CD4-positive, alpha-beta T cell treated with Interleukin-21 for 1 hour (primary cell): ENCODE measurements at places on chromosomes 4 and X.

GRCh38 chr4:95532305-95532704 is 16.5 kb downstream of the UNC5C start:
- DNase-seq = no peak

- no peak for DNase-seq
These were observed 597.2 kb upstream of the GRIA3 start for GRCh38 chrX:122586831-122587230.

DNA sequence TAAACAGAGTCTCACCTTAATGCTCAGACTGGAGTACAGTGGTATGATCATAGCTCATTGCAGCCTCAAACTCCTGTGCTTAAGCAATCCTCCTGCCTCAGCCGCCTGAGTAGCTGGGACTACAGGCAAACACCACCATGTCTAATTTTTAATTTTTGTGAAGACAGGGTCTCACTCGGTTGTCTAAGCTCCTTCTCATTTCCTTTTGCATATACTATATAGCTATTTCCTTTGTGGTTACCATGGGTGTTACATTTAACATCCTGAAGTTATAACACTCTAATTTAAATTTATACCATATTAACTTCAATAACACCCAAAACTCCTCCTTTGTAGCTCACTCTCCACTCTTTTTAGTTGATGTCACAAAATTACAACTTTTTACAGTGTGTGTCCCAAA is 114.3 kb downstream of the DCK start:
- peak; percentile 45 for DNase-seq

DNA sequence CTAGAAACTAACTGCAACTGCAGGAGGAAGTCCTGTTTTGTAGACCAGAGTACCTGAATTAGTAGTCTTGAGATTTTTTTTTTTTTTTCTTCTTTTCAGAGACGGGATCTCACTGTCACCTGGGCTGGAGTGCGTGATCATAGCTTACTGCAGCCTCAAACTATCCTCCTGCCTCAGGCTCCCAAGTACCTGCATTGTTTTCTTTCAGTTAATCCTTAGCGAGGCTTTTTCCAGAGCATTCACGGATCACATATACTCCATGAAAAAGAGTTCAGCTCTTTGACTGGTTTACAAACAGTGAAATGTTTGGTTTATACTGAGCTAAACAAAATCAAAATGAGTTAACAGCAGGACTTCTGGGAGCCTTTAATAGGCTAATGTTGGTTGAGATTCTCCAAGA is 45.8 kb downstream of the KLHL15 start:
- DNase-seq = no peak

- DNase-seq = no peak
These were observed 431.2 kb downstream of the DMD start for GRCh38 chrX:32780109-32780508.

- no peak for DNase-seq
These were observed 248.8 kb downstream of the PRDM5 start for GRCh38 chr4:120673696-120674095.

DNA sequence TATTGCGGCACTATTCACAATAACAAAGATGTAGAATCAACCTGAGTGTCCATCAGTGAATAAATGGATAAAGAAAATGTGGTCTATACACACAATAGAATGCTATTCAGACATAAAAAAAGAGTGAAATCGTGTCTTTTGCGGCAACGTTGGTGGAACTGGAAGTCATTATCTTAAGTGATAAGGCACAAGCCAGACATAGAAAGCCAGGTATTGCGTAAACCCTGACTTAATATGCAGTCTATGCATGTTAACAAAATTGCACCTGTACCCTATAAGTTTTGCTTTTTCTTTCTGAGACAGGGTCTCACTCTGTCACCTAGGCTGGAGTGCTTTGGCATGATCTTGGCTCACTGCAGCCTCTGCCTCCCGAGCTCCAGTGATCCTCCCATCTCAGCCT is 28.6 kb downstream of the KIAA0232 start:
- DNase-seq = no peak

DNA sequence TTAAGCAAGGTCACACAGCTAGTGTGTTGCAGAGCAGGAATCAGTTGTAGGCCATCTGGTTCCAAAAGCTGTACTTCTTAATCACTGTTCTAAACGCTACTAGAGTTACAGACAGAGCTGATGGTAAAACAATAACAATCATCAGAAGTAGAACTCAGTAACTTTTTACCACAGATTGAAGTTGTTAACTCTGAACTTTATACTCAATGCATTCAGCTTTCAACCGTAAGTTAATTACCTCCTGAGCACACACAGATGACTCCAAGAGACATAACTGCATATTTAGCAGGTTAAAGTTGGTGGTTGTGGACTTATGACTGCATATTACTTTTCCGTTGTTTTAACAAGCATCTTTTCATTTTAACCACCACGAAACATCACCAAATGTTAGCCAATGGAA is 127.3 kb downstream of the PRSS12 start:
- DNase-seq = no peak

DNA sequence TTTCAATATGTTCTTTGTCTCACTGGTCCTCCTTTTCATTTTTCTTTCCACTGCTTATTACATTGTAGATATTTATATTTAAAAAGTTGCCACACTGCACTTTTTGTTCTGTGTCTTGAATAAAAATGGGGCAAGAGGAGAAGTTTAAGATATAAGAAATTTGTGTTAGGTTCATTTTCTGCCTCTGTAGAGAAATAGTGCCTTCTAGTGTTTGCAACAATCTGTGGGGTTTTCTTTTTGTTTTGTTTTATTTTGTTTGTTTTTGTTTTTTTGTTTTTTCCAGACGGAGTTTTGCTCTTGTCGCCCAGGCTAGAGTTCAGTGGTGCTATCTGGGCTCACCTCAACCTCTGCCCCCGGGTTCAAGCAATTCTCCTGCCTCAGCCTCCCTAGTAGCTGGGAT is 20.1 kb upstream of the SMIM14 start:
- DNase-seq = no peak

- no peak for DNase-seq
These were observed 19.3 kb downstream of the GPR143 start for GRCh38 chrX:9746148-9746888.

DNA sequence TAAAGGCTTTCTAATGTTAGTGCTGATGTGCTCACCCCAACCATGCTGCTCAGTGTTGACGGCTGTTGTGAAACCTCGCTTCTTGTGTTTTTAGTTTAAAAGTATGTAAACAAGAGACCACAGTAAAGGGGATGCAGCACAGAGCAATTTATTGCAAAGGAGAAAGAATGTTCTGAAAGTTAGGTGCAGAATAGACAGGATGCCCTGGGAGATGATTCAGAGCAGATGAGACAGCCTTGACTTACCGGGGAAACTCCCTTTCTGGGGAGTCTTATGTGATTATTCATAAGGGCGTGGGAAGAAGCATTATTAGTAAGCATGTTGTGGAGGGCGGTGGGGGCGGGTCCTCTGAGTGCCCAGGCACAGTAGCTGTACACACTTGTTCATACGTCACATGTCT is 47.7 kb downstream of the EVC start:
- no peak for DNase-seq
